ENCODE measurements at places on chromosomes 2 and 18. TPM values are rescaled to one million over a fixed set of nuclear protein-coding genes. Genes with fewer than 3 reads are reported as not detected.

DNA sequence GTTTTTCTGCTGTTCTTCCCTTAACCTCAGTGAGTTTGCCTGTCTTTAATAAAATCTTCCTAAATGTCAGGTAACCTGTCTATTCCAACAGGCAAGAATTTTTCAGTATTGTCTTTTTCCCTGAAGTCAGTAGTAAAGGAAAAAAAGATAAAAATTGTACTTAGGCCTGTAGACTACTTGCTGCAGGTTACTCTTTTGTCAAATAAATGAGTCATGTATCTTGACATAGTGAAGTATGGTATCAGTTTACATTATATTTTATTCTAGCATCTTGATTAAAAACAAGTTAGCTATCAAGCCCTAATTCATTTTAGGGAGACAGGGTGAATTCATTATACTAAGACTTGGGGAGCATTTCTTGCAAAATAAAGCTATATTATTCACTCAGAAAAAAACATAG is 59.8 kb downstream of the ITGA4 start:
- no peak for DNase-seq

LAMA3 gene
- 2.4 TPM for polyA plus RNA-seq

GRCh38 chr2:143452817-143453451 is 323.7 kb downstream of the ARHGAP15 start:
- no peak for DNase-seq

- no peak for DNase-seq
Measured at GRCh38 chr18:55244546-55244945, 285.3 kb upstream of the CCDC68 start.

FOXD4L1 gene
- 1.6 TPM for polyA plus RNA-seq

Measured in forelimb muscle (tissue), 1 donor.